ENCODE measurements at places on chromosomes 13 and 19.

DNA sequence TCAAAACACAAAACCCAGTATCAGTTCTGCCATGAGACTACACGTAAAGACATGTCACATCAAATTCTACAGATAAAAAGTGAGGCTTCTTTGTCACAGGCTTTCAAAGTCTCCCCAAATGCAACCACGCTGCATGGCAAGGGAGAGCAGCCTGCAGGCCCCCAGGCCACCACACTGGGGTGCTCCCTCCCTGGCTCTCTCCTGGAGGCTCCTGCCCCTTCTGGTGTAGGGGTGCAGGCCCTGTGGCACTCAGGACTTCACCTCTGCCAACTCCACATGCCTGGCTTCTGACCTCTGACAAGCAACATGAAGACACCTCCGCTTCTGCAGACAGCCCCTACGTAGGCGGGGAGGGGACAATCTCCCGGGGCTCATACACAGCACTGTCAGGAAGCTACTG is 14.3 kb downstream of the AKAP8 start:
- DNase-seq: no peak

DNA sequence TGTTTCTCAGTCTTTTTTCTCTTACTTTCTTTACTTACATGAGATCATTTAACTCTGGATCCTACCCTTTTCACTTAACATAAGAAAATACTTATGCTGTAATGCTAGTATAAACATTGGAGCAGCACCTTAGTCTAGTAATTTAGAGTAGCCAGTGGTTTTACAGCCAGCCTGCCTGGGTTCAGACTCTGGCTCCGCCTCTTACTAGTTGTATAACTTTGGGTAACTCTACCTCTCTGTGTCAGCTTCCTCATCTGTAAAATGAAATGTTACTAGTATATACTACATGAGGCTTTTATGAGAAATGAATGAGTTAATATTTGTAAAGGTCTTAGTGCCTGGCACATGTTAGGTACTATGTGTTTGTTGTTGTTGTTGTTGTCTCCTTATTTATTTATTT is 5.6 kb downstream of the CDADC1 start:
- DNase-seq: no peak

GRCh38 chr19:35928507-35928906 is 7.7 kb upstream of the LRFN3 start:
- DNase-seq: no peak

DNA sequence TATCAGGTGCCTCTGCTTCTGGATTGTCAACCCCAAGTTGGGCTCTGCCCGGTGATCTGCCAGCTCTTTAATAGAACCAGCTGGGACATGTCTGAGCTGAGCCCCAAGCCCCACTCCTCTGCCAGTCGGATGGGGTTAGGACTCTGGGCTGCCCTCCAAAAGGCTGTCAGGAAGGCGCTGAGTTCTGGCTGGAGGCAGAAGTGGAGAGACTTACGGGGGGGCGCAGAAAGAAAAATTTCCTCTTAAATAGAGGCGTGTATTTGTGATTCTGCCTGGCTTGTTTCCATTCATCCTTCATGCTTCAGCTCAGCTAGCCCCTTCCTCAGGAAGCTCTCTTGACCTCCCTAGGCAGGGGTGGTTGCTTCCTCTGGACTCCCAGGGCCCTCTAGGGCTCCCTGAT is 985 bp upstream of the KCNK6 start:
- DNase-seq: no peak

DNA sequence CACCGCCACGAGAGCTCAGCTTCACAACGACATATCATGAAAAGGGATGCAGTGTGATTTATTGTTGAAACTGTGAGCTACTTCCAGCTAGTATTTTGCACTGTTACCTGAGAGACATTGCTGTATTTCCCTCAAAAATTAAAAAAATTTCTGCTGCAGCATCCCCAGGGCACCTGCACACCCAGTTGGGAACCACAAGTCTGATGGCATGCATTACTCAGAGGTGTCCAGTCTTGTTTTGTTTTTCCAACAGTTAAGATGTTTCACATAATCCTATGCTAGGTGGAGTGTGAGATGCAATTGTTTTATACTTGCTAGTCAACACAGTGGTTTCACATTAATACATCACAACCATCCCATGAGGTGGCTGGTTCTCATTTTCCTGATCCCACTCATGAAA is 285.2 kb downstream of the SHISA2 start:
- no peak for DNase-seq

DNA sequence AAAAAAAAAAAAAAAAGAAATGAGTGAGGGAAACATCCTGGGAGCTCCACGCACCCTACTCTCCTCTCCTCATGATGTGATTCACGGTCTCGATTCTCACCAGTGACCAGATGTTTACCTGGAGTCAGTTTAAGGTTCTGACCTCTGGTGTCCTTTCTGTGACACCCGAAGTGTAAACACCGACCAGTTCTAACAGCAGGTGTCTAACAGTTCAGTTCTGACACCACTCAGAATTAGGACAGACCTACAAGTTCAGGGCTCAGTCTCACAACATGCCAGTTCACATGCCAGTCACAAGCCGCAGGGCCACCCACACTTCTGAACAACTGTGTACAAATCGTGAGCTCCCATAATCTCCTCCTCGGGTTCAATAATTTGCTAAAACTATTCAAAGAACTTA is 6.0 kb downstream of the ZNF564 start:
- no peak for DNase-seq

- DNase-seq: no peak
Measured at GRCh38 chr19:30111021-30111855, 169.2 kb downstream of the URI1 start.

- no peak for DNase-seq
Measured at GRCh38 chr13:53490752-53491151, 462.1 kb downstream of the OLFM4 start.

GRCh38 chr19:30137747-30138146 is 195.7 kb downstream of the URI1 start:
- no peak for DNase-seq

DNA sequence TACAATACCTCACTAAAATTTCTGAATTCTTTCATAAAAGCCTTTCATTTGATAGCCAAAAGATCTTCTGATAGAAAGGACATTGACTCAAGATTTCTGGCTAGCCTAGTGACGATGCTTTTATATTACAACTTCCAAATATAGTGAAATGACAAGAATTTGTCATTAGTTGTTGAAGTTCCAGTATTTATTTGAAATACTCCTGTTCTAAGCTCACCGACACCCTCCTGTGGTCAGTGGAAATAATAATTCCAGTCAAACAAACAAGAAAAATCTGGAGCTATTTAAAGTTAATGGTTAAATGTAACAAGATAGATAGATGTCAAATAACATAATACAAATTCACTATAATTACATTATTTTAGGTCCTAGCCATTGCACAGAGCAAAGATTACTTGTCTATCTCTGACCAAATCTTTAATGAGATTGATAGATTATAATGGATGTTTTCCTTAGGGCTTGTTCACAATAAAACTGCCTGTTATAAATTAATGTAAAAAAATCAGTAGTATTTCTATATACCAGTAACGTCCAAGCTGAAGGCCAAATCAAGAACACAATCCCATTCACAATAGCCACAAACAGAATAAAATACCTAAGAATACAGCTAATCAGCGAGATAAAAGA is 195.5 kb downstream of the RGCC start:
- DNase-seq: peak; percentile 65

GRCh38 chr13:68944272-68944671 is 1163.4 kb upstream of the ATXN8OS start:
- no peak for DNase-seq

DNA sequence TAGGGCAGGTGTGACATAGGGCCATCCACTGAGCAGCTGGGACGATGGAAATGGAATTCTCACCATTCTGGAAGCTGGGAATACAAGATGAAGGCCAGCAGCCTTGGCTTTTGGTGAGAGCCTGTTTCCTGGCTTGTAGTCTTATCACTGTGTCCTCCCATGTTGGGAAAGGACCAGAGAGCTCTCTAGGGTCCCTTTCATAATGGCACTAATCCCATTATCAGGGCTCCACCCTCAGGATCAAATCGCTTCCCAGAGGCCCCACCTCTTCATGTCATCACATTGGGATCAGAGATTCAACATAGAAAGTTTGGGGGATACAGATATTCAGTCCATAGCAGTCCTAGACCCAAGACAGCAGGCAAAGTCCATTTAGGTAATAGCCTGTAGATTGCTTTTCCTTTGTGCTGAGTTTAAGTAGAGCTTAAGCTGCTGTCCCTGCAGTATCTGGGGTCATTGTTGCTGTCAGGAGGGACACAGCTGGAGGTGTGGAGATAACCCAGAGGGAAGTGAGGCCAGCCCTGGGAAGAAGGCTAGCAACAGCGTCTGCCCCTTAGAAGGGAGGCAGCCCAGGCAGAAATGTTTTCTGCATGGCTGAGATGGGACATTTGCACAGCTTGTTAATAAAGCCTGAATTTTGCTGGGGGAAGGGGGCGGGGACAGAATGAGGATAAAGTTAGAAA is 136.5 kb upstream of the GPR12 start:
- no peak for DNase-seq

- DNase-seq: no peak
Measured at GRCh38 chr13:40141859-40142555, 486.5 kb downstream of the COG6 start.

GRCh38 chr19:15859187-15859586 is 38.7 kb downstream of the CYP4F2 start:
- DNase-seq: no peak

- DNase-seq: peak; percentile 84
Measured at GRCh38 chr19:32345261-32346207, at the start of gene ZNF507. TSS of gene ZNF507 (plus strand) at chr19:32345610. CDS start at chr19:32352831, 7,221 bp downstream.

DNA sequence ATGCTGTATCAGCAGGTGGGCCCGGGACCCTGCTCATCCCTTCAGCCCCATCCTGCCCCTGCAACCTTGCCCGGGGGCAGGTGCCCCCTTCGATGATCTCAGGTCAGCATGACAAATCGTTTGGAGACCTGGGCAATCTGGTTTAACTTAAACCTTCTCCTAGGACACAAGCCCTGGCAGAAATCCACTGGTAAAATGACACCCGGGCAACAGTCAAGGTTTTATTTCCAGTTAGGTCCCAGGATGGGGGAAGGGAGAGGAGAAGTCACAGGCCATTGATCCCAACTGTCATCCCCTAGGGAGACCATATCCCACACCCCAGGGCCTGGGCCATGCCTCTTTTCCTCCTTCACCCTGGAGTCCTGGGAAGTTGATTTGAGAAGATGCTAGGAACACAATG is 1.8 kb upstream of the PLIN5 start:
- no peak for DNase-seq

- DNase-seq: no peak
Measured at GRCh38 chr13:106029676-106030290, 505.7 kb downstream of the EFNB2 start.

DNA sequence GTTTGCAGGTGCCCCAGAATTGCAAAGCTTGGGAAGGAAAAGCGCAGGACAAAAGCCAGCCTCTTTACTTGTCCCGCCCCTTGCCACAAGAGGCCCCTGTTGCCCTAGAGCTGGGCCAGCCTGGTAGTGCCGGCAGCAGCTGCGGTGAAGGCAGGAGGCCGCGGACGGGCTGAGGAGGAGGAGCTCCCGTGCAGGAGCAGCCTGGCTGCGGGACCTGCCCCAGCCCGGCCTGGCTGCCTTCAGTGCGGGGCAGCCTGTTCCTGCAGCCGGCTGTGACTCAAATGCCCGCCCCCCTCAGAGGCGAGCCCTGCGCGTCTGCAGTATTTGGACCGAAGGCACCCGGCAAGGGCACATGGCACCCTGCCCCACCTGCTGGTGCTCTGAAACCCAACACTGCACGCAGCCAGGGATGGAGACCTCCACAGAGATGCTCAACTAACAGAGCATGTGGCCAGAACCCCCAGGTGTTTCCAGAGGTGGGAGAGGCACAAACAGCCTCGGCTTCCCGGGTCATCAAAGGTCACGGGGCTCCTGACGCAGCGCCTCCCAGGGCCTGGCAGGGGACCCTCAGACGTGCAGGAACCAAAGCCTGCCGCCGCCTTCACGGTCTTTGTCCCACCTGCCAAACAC is 29.7 kb downstream of the NAXD start:
- no peak for DNase-seq

DNA sequence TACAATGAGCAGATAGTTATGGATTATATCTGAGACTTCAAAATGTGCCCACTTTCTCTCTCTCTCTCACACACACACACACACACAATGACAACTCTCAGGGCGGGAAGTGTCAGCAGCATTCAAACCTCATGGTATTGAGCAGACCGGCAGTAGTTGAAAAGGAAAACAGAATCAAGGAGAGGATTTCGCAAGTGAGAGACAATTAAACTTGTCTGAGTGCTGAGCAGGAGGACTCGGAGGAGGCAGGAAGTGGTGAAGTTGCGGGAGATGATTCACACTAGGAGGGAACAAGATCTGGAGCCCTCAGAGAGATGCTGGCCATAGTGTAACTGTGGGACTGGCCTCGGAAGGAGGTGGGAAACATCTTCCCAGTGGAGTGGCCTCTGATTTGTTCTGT is 353.1 kb downstream of the EFNB2 start:
- no peak for DNase-seq

GRCh38 chr13:44698066-44698465 is 121.9 kb upstream of the TSC22D1 start:
- DNase-seq: no peak

- no peak for DNase-seq
Measured at GRCh38 chr13:102440259-102440936, 38.5 kb upstream of the FGF14 start.

- DNase-seq: peak; percentile 63
Measured at GRCh38 chr13:25372284-25373081, 709 bp downstream of the ATP8A2 start.

GRCh38 chr13:41643507-41643906 is 186.2 kb downstream of the RGCC start:
- no peak for DNase-seq

GRCh38 chr19:35556846-35557538 is 6.5 kb downstream of the ATP4A start:
- no peak for DNase-seq

DNA sequence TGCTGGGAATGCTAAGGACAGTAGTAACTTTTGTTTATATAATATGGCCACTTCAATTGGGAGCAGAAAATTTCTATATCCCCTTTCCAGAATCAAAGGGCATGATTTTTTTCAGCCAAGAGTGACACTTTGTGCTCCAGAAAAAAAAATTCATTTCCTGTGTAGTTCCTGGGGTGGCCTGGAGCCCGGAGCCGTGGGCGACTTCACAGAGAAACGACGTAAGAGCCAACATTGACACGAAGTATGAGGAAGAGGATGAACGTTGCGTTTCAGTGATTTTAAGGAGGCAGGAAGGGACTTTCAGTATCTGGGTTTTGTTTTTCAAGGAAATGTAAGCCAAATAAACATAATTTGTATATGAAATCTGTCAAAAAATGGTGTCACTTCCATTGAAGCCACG is 187.6 kb downstream of the STK24 start:
- DNase-seq: no peak

GRCh38 chr19:47267350-47267759 is 7.3 kb upstream of the INAFM1 start:
- DNase-seq: no peak

DNA sequence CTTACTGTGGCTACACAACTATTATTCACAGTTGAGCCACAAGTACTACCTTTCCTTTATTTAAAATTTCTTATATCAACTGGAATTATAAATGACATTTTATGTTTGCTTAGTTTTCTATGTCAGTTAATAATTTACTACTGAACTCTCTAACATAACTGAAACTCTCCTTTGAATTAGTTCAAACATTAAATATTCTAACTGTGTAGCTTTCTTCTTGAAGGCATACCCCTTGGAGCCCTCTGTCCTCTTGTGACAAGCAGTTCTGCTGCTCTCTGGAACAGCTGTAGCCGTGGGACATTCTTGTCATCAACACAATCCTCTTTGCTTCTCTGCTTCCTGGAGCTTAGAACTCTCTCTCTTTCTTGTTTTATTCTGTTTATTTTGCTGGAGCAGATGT is 244.8 kb downstream of the NHLRC3 start:
- no peak for DNase-seq

GRCh38 chr13:113628291-113629270 is 29.4 kb downstream of the ATP4B start:
- DNase-seq: no peak

GRCh38 chr13:112715715-112716460 is 26.1 kb downstream of the ATP11A start:
- DNase-seq: no peak
